Stimulated activated CD4-positive, alpha-beta T cell treated with anti-CD3 and anti-CD28 coated beads, Interleukin-12 subunit alpha, Interleukin-12 subunit beta, amount 100 ng/mL, for 4 hours (primary cell): ENCODE measurements at places on chromosomes 12 and 14.

DNA sequence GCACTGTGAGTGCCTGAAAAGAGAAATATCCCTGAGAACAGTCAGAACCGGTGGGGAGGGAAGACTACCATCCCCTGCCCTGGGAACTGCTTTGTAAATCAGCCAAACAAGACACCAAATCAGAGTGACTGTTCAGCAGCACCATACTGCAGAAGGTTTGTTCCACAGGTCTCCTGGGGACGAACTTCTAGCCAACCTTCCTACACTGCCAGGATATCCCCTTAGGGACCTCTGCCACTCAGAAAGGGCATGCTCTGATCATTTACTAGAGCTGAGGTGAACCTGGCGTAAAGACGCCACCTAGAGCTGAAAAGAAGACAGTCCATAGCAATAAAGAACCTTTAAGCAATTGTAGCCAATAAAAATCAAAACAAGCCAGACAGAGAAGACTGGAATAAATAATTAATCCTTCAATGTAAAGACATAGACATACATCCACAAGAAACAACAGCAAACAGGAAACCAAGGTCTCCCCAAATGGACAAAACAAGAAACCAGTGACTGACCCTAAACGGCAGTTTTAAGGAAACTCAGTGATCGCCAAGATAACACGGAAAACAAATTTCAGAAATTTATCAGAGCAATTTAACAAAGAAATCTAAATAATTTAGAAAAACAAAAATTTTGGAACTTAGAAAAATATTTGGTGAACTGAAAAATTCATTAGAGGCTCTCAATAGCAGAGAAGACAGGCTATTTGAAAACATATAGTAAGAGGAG, 228.1 kb upstream of the AMIGO2 start:
- peak; percentile 33 for DNase-seq

- DNase-seq = peak; percentile 74
Measured at GRCh38 chr12:53452159-53453077, 516 bp downstream of the PCBP2 start.

DNA sequence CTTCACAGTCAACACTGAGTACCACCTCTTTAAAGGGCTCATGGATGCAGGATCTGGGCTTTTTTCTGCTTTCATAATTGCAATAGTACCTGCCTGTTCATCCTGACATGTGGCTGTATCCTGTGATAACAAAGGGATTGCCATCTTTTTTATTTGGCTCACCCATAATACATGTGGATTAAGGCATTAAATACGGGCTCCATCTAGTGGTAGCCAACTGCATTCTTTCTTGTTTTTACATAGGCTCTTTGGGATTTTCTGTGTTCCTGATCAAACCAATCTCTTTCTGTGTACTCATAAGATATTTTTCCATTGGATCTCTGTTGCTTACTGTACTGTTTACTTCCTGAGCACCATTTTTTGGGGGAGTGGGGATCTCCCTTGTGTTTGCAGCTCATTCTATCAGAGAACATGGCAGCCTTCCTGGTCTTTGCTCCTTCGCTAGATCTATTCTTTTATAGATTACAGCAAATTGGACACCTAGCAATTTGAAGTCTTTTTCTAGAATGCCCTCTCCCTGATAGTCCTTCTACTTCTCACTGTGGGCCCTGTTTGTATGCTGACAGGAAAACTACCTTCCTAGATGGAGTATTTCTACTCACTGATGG, 723.4 kb upstream of the MDGA2 start:
- DNase-seq = no peak

DNA sequence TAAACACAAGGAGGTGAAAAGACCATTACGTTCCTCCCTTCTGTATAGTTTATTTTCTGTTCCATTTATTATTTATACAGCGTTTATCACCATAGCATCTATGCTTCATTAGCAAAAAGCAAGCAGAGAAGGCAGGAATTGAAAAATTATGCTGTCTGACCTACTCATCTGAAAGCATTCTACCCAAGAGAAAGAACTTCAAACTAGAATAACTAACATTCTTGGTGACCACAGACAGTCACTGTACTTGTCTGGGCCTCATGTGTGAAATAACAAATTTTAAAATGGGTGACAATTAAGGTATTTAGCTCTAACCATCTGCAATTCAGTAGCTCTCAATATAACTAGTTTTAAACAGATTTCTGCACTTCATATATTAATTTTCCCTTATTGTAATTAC, 29.3 kb upstream of the PDE3A start:
- DNase-seq = no peak

DNA sequence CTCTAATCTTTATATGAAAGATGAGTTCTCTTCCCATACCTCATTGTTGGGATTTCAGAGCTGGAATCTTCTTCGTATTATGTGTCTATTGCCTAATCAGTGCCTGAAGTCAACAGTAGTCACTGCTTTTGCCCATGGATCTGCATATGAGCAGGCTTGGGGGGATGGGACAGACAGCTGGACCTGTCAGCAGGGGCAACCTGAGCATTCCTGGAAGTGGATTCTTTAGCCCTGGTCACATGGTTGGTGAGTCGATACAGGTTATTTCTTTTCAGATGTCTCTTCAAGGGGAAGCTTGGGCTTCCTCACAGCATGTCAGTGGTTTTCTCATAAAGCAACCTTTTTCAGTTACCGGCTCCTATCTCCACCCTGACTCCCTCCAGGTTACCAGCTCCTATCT, 97.3 kb upstream of the RBM19 start:
- no peak for DNase-seq

DNA sequence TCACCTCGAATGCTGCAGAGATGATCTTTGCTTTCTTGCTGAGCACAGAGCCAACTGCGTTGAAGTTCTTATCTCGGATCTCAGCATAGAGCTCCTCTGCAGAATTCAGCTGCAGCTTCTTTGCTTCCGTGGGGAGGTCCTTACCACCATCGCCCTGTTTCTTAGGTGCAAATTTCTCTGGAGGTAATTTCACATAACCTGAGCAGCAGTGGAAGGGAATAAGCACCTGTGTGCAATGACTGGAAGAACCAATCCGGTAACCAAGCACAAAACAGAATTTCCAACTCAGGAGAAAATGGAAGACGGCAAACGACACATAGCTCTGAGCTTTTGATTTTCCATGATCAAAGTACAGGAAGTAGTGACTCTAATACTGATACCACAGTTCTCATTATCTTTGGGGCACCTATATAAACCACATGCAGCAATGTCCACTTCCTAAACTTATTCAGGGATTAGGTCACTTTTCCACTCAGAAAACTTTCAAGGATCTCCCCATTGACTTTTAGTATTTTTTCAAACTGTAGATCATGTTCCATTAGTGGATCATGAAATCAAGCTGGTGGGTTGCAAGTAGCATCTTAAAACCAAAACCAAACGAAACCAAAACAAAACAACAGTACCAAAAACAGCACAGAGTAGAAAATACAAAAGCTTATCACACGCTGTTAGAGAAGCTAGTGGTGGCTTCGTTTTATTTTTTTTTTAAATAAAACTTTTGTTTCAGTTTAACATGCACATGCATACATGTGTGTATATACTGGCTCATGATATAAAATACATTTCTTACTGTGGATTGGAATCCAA, 18.9 kb upstream of the DIABLO start:
- DNase-seq = no peak

- no peak for DNase-seq
Measured at GRCh38 chr12:95970905-95971304, 25.2 kb downstream of the HAL start.

DNA sequence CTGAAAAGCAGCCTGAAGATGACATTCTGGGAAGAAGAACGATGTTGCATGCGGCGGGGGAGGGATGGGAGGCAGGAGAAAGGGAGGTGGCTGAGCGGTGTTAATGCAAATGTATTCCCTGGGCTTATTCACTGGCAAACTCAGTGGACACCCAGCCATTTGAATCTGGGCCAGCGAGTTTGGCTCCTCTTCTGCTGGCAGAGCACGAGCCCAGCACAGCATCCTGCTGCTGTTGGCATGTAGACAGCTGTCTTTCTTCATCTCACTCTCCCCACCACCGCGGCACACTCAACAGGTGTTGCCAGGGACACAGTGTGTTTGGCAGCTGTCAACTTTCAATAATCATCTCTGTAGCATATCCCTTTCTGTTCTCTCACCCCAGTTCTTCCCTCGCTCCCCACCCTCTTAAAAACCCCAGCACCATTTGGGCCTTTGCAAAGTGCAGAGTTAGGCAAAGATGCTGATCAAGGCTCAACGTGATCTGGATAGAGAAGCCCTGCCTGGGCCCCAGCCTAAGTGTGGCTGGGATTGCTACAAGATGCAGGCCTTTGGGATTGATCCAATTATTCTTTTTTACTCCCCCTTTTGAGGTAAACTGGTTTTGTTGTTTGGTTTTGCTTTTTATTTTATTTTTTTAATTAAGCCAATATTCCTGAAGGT, 131.9 kb downstream of the EXOC5 start:
- no peak for DNase-seq

DNA sequence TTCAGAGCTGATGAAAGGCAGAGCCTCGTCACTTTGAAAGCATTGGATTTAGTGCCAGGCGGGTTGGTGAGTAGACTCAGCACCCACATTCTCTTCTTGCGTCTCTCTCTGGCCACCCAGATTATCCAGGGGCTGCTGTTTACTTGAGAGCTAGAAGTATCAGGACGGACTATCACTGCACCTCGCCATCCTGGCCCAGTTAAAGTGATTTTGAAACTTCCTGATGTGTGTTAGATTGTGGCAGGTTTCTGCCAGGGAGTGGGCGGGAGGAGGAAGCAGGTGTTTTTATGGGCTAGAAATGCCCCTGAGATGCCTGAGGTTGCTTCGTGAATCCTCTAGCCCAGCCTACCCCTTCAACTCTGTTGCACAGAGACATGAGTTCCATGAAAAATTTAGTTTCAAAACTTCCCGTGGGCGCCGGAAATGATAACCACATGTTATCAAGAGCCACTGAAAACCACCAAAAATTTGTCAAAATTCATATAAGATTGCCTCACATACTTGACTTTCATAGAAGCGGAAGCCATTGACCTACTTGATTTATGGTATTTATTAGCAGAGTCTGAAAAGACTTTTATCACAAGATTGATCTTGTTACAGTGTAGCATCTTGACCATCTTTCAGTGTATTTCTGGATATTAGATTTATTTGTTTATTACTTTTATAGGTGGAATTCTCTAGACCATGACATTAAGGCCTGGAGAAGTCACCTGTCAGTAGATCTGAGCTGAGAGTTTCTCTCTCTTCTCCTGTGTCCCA, 466.0 kb downstream of the RAD51B start:
- DNase-seq = peak; percentile 42

DNA sequence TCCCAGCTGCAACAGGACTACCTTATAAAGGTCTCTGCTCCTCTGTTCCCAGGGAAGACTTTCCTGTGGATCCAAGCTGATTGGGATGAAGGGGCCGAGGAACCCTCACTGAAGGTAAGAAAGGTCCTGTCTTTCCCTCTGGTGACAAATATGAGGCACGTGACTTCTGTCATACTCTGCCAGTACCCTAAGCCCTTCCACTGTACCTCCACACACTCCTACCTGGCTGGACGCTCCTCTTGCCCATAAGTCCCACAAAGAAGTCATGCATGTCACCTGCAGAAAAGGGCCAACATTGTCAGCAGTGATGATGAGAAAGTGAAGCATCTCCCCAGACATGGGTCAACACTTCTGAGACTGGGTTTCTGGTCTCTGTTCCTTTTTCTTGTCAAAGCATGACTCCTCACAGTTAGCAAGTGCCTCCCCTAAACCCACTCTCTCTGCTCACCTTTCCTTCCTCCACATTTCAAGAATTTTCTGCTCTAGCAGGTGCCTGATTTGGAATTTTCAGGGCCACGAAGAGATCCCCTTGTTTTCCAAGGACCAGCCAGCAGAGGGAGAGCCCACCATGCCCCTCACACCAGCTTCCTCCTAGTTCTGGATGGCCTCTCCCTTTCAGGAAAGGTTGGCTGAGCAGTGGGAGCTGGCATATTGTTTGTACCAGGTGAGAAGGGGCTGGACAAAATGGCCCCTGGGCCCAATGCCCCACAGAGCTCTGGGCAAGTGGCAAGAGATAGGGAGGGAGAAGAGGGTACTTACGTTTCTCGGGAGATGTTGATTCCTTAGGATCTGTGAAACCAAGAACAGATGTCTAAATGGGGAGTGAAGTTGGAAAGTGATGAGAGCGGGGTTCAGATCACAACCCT, 3.5 kb downstream of the TAC3 start:
- DNase-seq = no peak

- no peak for DNase-seq
Measured at GRCh38 chr12:89648211-89648930, 60.3 kb downstream of the ATP2B1 start.

DNA sequence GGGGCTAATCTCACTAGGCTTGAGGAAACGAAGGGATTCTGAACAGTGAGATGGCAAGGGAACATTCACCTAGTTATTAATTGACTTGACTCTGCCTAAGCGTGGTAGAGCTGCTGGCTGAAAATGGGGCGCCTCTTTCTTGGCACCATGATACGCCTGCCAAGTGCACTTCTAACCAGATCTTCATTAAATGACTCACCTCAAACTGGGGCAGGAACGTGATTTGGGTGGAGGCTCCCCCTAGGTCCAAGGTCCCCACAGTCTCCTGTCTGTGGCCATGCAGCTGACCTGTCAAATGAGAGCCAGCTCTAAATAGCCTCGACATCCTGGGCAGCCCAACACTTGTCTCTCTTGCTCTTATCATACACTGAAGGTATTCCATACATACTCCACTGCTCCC, 26.0 kb downstream of the COQ6 start:
- no peak for DNase-seq

- no peak for DNase-seq
Measured at GRCh38 chr12:63164911-63165310, 13.9 kb upstream of the AVPR1A start.

GRCh38 chr14:91219517-91220389, 24.8 kb downstream of the GPR68 start:
- no peak for DNase-seq

DNA sequence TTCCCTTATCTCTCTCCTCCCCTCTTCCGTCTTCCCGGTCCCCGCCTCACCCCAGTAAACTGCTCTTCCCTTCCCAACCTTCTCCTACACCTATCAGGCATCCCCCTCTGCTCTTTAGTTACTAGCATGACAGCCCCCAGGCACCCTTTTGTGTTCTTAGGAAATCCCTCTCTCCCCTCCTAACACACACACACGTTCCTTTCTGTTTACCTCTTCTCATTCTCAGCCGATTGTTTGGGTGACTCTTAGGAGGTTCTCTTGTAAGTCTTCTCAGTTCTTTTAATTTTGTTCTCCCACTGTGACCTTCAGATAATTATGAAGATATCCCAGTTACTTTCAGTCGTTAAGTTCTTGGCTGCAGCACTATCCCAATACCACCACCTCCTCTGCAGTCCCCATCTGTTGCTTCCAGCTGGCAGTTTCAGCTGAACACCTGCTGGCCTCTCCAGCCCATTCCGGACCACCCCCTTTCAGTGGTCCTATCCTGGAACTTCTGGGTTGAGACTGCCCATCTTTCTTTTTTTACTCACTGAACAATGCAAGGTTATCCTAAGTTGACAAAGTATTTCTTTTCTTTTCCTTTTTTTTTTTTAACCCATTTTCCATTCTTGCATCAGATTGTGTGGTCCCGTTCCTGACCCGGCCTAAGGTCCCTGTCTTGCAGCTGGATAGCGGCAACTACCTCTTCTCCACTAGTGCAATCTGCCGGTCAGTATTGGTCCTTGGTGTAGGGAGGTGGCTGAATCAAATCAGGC, 711 bp downstream of the MARS1 start:
- no peak for DNase-seq
